Right ventricle myocardium inferior (tissue), 1 donor: ENCODE measurements at places on chromosomes 1 and 21. TPM values are rescaled to one million over a fixed set of nuclear protein-coding genes. Genes with fewer than 3 reads are reported as not detected.

- DNase-seq: no peak
These were observed 146.4 kb downstream of the NOS1AP start for GRCh38 chr1:162215902-162216301.

Gene TFF3
- total RNA-seq: 3.4 TPM

GRCh38 chr1:8211251-8211882 is 106.5 kb upstream of the SLC45A1 start:
- DNase-seq: no peak

DNA sequence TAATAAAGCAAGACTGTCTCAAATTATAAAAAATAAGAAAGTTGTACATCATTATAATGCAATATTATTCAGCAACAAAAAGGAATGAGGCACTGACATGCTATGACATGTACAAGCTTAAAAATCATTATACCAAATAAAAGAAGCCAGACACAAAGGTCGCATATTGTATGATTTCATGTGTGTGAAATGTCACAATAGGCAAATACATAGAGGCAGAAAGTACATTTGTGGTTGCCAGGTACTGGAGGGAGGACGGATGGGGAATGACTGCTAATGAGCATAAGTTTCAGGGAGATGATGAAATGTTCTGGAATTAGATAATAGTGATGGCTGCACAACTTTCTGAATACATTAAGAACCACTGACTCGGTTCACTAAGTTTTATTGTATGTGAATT is 73.6 kb upstream of the NBPF3 start:
- DNase-seq: no peak

GRCh38 chr1:160830321-160831153 is 32.1 kb downstream of the CD244 start:
- peak; percentile 72 for DNase-seq

DNA sequence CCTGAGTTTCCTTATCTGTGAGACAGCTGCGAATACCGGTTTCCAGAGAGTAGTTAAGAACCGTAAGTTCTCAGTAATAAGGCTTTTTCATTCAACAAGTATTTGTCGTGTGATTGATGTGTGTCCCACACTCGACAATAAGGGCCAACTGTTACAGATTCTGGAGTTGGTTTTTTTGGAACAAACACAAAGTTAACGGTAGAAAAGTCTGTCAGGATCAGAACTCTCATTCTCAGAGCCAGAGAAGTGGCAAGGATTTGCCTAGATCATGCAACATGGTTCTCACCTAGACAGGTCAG is 837 bp downstream of the NUDC start:
- no peak for DNase-seq

- DNase-seq: no peak
These were observed 195.5 kb upstream of the NFIA start for GRCh38 chr1:60886793-60887331.

Gene RXFP4
- not detected for total RNA-seq

DNA sequence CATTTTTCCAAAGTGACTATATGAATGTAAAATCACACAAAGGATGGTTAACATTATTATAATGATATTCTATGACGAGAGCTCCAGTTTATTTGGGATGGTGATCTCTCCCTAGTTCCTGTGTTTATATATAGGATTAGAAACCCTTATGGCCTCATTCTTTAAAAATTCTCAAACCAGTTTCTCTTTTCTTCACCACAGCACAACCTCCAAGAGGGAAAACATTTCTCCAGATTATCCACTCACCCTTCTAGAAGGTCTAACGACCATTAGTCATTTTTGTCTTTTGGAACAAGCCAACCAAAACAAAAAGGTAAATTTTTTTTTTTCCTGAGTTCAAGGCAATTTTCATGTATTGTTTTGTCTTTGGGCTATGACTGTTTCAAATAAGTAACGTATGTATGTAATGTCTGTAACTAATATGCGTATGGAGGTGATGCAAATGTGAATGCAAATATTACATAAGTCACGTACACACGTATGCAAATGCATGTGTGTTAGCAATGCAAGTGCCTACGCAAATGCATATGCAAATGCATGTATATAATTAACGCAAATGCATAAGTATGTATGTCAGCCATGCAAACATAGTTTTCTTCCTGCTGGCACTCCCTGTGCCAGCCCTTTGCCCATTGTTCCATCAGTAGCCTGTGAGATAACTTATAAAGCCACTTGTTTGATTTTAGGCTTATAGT is 72.5 kb upstream of the MORC3 start:
- no peak for DNase-seq

DNA sequence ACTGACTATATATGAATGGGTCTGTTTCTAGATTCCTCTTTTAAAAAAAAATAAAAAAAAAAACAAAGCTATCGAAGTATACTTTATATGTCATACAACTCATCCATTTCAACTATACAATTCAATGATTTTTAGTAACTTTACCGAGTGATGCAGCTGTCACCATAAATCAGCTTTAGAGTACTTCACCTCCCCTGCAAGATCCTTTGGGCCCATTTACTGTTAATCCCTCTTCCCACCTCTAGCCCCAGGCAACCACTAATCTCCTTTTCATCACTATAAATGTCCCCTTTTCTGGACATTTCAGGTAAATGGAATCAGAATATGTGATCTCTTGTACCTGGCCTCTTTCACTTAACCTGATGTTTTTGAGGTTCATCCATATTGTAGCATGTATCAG is 133.9 kb downstream of the PEX14 start:
- no peak for DNase-seq

DNA sequence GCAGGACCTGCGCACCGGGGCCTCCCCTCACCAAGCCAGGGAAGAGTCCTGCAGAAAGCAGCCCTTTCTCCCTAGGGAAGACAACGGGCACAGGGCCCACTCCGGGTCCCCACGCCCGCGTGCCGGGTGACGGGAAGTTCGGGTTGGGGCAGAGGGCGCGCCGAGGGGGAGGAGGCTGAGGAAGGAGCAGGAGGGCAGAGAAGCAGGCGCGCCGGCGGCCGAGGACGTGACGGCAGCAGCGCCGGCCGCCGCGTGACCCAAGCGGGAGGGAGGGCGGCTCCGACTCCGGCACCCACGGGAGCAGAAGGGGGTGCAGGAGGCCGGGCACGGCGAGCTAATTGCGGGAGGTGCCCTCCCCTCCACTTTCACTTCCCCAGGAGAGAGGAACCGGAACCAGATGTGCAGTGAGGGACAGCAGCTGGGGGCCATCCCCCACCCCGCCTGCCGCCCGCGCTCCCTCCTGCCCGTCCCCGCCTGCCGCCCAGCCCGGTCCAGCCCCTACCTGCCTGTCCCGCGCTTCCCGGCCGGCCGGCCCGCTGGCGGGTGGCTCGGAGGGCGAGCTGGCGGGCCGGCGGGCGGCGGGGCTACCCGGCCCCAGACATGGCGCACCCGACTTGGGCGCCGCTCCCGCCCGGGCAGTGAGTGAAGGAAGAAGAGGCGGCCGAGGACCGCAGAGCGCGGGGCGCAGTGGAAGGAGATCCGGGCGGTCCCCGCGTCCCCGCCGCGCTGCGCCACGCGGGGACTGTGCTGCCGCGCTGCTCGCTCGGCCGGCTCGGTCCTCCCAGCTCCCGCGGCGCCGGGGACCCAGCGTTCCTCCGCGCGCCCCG is 510 bp downstream of the DENND4B start:
- peak; percentile 97 for DNase-seq

- DNase-seq: no peak
These were observed 1.6 kb downstream of the CD84 start for GRCh38 chr1:160577671-160578070.

DNA sequence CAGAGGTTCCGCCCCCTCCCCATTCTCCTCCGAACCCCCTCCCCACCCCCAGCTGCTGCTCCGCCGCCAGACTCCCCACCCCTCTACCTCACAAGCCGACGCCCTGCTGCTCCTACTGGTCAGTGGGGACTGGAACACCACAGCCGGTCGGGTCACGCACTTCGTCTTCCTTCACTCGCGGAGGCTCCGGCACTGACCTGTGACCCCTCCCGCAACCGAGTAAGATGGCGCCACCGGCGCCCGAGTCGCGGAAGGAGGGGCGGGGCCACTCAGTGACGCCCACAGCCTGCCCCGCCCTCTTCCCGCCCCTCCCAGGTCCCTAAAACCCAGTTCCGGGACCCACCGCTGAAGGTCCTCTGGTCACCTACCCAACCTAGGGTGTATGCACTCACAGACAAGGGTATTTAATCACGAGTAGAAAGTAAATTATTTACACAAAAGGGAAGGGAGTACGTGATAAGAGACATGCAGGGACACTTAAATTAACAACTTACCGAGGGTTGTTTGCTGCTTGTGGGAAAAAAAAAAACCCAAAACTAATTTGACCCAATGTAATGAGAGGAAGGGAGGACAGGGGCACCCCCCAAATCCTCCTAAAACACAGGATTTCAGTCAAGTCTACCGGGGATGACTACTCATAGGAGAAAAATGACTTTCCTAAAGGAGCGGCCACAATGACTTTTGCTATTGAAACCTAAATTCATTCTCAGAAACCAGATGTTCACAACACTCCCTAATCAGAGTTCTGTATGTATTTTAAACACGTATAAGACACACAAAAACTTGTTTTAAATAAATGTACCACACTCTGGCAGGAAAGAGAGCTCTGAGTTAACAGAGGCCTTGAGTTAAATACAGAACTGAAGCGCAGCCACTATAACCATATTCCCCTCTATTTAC is at the start of gene RIT1:
RIT1 (minus strand) TSS at position 194 of the 900 bp plus-strand sequence. CDS start 588 bp downstream, outside the sequence.
- peak; percentile 95 for DNase-seq

Gene SELP
- total RNA-seq: 7.1 TPM

DNA sequence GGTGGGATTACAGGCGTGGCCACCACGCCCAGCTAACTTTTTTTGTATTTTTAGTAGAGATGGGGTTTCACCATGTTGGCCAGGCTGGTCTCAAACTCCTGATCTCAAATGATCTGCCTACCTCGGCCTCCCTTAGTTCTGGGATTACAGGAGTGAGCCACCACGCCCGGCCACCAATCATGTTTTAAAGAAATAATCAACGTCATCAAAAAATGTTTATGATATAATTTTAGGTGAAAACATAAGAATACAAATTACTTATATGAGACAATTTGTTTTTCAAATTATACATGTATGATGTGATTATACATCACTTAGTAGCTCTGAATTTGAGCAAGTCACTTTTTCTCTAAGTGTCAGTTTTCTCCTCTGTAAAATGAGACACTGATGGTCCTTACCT is 31.6 kb upstream of the SSBP3 start:
- DNase-seq: no peak

Gene TLCD4
- 53.6 TPM for total RNA-seq

DNA sequence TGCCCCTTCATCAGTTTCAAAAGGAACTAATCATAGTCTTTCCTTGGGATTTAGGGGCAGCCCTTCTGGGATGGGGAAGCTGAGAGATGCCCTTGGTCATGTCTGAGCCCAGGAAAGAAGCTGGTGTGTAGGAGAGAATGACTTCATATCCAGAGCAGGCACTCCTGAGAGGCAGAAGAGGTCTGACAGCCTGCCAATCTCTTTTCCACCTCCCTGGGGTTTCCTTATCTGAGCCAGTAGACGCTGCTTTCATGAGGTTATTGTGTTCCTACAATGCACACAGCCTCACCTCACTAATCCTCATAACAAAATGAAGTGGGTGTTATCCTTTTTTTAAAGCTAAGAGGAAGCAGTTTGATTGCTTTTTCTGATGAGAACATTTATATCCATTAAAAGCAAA is 14.1 kb downstream of the ROR1 start:
- DNase-seq: no peak

DNA sequence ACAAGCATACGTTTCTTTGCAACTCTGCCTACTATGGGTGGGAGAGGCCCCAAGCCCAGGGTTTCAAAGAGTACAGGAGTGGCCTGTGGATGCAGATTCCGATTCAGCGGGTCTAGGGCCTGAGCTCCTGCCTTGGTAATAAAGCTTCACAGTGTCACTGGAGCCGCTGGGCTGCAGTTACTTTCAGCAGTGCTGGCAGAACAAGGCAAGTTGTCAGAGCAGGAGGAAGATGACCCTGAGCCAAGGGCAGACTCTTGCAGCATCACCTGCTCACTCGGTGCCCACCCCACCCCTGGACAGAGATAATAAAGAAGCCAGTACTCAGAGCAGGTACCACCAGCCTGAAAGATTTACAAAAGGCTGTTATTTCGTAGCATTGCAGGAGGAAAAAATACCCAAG is 8.0 kb upstream of the RAP1GAP start:
- no peak for DNase-seq

Gene GJA4
- 23.0 TPM for total RNA-seq
